Activated CD8-positive, alpha-beta memory T cell treated with anti-CD3 and anti-CD28 coated beads for 1 hour (primary cell): ENCODE measurements at places on chromosomes 11 and 22.

DNA sequence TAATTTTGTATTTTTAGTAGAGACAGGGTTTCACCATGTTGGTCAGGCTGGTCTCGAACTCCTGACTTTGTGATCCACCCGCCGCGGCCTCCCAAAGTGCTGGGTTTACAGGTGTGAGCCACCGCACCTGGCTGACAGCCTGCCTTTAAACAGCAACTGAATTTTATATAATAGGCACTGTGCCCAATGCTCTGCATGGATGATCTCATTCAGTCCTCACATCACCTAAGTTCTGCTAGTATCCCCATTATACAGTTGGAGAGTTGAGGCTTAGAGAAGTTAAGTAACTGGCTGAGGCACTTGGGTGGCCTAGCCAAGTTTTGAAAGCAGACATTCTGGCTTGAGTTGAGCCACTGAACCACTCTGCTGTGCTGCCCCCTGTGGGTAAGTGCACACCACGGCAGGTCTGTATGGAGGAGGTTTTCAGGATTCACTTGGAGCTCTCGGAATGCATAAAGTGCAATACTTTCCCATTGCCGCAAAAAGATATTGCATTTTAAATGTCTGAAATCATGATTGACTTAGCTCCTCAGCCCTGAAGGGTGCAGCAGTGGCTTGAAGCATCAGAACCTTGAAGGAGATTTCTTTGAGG, 112.4 kb downstream of the LDLRAD3 start:
- no peak for DNase-seq

GRCh38 chr11:57471496-57471895, 11.2 kb downstream of the RTN4RL2 start:
- DNase-seq, result no peak

DNA sequence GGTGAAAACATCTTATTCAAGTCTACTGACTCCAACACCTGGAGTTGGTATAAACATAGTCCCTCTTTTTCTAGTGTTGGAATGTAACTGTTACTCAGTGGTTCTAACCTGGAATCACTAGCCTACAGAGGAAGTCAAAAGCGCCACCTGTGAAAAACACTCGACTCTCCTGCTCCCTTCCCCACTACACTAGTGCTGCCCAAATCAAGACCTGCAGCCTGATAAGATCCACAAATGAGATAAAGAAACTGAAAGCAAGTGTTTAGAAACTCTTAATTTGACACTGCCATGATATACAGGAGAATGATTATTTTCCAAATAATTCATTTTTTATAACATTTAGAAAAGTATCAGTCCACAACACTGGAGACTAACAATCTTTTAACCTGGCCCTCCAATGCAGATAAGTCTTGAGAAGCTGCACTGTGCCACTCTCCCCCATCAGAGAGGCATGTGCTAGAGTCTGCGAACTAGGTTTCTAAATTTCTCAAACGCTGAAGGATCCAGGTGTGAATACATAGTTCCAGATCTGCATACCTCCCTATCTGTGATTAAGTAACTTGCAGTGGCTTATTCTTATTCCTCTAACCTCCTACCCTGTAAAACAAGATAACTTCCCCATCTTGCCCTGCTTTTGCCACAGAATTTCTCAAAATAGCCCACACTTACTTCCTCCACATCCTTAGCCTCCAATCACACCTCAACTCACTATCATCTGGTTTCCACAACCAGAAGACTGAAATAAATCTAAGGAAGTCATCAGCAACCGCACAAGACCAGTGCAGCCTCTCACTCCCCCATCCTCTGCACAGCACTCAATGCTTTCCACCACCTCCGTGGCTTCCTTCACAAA, 88.1 kb downstream of the RRAS2 start:
- DNase-seq, result no peak

DNA sequence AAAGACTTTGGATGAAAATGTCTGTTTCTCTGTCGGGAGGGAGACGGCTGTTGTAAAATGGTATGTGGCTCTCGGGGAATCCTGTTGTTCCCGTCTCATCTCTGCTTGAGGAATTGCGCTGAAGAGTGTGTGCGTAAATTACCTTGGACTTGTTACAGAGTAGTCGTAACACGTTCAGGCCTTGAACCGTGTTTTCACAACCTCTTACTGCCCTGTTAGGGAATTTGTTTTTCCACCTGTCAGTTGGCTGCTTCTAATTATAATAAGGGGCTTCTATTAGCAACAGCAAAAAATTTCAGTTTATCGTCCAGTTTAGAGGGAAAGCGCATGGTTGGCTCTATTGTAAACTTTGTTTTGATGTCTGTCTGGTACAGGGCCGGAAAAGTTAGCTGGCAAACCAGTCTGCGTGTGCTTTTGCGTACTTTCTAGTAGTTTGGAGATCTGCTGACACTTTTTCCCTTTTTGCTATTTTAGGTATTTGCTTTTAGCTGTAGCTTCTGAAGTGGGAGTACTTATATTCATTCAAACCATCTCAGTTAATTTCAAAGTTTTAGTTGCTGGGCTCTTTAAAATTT, 1.5 kb downstream of the HIPK3 start:
- no peak for DNase-seq

GRCh38 chr22:20579273-20580120, 72.1 kb downstream of the MED15 start:
- no peak for DNase-seq

- DNase-seq, result no peak
Observed at GRCh38 chr11:79902493-79902892, 461.7 kb upstream of the TENM4 start.

DNA sequence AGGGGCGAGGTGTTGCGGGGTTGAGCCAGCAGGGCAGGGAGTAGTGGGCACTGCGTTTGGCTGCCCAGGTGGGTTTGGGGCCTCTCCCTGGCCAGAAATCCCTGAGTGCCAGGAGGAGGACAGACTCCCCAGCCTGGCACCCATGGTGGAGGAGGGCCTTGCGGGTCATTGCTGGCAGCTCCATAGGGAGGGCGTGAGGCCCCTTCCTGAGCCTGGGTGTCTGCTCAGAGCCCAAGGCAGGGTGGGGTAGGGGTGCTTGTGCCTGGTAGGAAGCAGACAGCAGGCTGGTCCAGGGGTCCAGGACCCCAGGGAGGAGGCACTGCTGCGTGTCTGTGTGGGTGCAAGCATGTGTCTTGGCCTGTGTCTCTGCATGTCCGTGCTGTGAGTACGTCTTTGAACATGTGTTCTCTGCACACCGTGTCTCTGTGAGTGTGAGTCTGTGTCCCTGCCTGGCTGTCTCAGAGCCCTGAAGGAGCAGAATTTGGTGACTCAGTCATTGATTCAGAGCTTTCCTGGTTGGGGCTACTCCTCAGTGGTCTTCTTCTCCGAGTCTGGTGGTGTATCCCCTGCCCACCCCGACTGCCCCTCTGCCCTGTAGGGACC, 3.9 kb downstream of the TSPAN4 start:
- no peak for DNase-seq

DNA sequence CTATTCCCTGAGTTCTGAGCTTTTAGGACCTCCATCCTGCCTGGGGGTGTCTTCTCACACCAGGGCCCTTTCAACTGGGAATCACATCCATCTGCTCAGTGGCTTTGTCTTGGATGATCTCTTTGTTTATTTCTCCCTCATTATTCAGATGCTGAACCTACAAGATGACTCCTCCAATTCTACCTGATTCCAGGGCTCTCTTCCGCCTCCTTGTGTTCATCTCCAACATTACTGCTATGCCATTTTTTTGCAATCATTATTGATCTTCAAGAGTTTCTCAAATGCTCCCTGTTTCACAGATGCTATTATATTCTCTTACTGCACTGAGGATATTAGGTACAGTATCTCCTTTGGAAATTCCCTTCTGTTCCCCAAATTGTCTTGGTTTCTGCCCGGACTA, 307.7 kb downstream of the SHANK2 start:
- no peak for DNase-seq

DNA sequence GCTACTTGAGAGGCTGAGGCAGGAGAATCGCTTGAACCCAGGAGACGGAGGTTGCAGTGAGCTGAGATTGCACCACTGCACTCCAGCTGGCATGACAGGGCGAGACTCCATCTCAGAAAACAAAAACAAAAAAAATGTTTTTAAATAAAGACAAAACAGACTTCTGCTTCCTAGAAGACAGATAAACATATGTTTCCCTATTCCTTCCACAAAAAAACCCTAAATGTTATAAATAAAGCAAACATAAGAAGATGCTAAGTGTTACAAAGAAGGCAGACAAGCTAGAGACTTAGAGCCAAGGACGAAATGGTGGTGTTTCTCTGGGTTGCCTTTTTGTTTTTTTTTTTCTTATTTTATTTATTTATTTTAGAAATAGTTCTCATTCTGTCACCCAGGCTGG, 5.6 kb upstream of the CLDN5 start:
- DNase-seq, result no peak

- DNase-seq, result no peak
Observed at GRCh38 chr11:2675540-2675939, 24.3 kb downstream of the KCNQ1OT1 start.

DNA sequence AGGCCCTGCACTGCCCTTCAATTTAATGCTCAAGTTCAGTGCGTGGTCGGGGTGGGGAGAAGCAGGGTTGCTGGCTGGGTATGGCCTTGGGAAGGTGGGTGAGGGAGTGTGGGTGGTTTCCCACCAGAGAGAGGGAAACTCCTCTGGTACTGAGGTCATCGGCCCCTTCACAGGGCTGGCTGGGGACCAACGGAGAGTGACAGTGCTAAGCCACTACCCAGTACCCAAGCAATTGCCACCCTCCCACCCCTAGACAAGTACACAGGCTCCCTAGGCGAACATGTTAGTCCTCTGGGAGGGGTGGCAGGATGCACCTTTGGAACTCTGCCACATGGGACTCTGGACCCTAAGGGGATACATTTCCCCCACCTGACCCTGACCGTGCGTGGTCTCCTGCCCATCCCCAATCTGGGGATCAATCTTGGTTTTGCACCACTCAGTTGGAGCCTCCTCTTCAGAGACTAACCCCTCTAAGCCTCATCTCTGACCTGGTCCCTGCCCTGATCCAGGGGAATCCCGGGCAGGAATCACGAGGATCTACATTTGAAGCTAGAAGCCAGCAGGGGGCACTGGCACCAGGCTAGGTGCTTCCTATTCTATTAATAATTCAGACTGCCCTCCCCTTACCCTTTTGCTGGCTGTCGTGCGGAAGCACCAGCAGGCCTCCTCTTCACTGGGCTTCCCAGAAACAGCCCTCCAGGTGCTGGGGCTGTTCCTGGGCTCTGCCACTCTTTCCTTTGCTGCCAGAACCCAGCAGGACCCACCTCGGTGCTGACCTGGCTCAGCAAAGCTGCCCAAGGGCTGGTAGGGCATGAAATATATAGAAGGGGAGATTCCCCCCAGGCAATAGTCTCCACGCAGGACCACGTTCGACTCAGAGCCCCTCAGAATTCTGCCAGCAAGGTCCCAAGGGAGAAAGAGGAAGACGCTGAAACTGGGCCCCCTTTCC, 377.7 kb downstream of the TENM4 start:
- DNase-seq, result no peak

- DNase-seq, result no peak
Observed at GRCh38 chr22:29055192-29055830, 6.3 kb downstream of the C22orf31 start.

DNA sequence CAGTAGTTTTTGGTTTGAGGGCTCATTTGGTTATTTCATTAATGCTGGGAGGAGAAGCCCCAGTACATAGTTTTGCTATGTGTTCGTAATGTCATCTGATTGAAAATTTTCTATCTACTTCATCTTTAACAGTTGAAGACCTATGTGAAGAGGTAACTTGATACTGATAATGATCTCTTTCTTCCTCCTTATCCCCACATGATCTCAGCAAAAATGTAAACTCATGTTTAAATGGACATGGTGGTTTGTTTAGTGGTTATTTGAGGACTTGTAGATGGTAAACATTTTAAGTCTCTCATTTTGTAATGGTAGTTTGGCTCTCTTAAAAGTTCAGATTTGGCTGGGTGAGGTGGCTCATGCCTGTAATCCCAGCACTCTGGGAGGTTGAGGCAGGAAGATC, 53.7 kb upstream of the SPTBN2 start:
- DNase-seq, result no peak

GRCh38 chr22:23713696-23714595, 23.1 kb downstream of the RGL4 start:
- DNase-seq, result no peak

DNA sequence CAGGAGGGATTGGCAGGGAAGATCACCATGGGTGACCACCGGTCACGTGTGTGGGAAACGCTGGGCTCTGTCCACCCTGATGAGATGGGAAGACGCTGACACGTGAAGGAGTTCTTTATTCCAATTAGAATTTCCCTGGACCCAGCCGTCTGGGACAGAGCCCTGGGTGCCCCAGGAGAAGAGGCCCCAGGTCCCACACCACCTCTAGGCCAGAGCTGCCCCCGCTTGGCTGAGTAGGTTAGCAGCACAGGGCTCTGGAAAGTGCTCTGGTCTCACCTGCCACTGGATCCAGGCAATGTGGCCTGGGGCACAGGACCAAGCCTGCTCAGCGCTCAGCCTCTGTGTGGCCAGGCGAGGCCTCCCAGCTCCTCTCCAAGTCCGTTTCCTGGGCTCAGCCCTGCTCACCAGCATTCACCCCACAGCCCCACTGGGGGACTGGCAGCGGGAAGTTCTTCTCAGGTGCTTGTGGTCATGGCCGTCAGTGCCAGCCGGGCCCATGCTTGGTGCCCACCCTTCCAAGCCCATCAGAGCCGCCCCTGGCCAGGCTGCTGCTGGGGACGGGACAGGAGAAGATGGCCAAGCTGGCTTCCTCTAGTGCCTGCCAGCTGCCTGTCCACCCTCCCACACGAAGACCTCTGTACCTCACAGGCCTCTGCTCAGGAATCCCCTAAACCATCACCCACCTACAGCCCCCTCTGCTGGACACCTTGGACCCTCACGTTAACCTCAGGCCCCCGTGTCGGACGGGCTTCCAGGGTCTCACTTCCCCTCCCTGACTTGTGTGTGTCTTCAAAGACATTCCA, 62.5 kb upstream of the FGF3 start:
- DNase-seq, result no peak

- DNase-seq, result no peak
Observed at GRCh38 chr11:120538707-120539106, 27.2 kb downstream of the GRIK4 start.

DNA sequence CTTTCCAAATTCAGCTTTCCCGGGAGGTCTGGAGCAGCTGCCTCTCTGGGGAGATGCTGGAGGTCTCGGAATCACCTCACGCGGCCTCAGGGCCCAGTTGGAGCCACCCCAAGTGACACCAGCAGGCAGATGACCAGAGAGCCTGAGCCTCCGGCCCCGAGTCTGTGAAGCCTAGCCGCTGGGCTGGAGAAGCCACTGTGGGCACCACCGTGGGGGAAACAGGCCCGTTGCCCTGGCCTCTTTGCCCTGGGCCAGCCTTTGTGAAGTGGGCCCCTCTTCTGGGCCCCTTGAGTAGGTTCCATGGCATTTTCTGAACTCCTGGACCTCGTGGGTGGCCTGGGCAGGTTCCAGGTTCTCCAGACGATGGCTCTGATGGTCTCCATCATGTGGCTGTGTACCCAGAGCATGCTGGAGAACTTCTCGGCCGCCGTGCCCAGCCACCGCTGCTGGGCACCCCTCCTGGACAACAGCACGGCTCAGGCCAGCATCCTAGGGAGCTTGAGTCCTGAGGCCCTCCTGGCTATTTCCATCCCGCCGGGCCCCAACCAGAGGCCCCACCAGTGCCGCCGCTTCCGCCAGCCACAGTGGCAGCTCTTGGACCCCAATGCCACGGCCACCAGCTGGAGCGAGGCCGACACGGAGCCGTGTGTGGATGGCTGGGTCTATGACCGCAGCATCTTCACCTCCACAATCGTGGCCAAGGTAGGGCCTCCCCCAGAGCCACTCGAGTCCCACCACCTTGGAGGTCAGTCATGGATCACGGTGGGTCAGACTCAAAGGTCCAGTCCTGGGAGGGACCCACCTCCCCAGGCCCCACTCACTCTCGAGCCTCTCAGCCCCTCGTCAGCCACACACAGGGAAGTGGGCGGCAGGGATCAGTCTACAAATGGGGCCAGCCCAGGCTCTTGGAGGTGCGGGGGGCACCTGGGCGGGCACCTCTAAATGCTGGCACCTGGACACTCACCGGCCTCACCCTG, 525 bp downstream of the SLC22A12 start:
- DNase-seq, result no peak
